ENCODE measurements at places on chromosomes 5 and 9.
A peak's percentile ranks its signal among the peaks of the same experiment; 100 is the strongest.

GRCh38 chr5:10556289-10556807 lies 7.5 kb upstream of the ANKRD33B start:
- DNase-seq: peak; percentile 72

- no peak for DNase-seq
Measured at GRCh38 chr9:136488247-136489214, 5.7 kb upstream of the SEC16A start.

GRCh38 chr5:17799521-17799920 lies 165.3 kb downstream of the TAF11L14 start:
- DNase-seq: no peak

DNA sequence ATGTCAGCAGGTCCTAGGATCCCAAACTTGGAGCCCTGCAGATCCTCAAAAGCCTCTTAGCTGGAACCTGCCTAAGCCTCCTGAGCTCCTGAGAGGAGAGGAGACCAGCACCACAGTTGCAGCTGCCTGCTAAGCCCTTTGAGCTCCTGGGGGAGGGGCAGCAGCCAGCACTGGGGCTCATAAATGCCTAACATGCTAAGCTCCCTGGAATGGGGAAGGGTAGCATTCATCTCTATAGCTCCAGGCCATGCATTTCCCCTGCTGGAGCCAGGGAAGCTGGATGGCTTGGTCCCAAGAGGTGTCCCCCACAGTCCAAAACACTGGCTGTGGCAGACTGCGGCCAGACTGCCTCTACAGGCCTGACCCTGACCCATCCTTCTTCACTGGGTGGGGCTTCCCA lies 182.7 kb downstream of the KCNN2 start:
- DNase-seq: no peak

GRCh38 chr9:106862821-106863720 lies at the start of gene ZNF462:
ZNF462 (plus strand) TSS chr9:106863166; CDS start chr9:106923384, 60,218 bp downstream.
- peak; percentile 86 for DNase-seq

GRCh38 chr5:29744618-29745017 lies 1448.9 kb upstream of the CDH6 start:
- DNase-seq: no peak

- DNase-seq: no peak
Measured at GRCh38 chr5:165242646-165243045, 1737.2 kb downstream of the MAT2B start.

DNA sequence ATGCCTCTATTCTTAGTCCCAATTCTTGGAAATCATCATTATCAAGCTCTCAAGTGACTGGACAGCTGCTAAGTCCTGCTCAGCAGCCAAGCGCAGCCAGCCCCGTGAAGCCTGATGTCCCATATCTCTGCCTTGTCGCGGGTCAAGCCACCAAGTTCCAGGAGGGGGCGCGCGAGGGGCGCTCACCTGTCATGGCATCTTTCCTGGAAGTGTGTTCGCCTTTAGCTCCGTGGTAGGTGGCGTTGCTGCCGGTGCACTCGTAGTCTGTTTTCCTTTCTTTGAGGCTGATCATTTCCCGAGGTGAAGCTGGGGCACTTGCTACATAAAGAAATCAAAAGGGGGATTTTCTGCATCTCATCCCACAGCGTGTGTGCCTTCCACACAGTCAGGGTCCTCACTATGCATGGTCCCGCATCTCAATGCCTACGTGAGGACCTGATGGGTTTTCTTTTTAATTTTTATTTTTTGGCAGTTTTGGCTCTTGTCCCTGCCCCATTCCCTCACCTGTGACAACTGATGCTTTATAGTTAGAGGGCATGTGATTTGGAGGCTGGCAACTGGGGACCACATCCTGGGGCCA lies 227.0 kb upstream of the DAP start:
- peak; percentile 10 for DNase-seq

DNA sequence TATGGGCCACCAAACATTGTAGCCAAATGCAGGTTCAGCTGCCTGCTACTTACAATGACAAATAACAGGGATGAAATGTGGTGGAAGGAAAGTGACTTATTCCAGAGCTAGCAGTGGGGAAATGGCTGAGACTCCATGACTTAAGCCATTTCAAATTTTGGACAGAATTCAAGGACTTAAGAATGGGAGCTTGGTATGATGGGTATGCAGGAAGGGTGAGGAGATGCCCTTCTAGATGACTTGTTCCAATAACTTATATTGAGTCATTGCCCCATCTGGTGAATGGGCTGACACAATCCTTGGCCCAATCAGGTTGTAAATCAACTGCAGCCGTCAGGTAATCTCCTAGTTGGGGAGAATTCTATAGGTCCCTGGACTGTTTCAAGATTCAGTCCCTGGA lies 230.7 kb upstream of the SGCD start:
- peak; percentile 78 for DNase-seq

DNA sequence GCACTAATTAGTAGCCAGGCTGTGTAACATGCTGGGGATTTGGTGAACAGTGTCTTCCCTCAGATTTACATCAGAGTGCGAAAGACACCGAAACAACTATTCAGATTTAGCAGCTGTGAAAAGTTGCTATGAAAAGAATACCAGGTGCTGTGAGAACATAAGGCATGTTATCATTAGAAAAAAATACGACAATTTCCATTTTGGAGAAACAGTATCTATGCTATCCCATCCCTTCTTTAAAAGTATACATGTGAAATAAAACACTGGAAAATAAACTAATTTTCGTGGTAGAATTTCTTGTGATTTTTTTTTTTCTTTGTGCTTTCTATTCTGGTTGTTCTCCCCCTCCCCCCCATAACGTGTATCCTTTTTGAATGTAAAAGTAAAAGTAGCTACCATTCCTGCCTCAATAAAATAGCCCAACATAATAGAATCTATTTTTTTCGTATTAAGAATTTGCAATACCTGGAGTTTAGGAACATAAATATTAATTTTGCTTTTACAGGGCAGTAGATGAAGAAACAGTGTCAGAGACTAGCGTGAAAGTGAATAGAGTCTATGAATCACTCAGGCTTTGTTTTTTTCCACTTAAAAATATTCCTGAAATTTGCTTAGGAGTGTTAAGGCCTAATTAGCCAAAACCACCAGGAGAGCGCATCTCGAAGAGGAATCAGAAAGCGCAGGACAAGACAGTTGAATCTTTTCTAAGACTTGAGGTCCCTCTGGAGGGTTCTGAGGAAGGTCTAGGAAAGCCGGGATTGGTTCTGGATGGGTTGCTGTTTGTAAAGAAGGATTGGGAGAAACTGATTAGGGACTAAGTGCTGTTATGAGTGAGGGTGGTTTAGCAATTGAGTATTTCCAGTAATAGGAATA lies 813 bp upstream of the SLU7 start:
- no peak for DNase-seq

DNA sequence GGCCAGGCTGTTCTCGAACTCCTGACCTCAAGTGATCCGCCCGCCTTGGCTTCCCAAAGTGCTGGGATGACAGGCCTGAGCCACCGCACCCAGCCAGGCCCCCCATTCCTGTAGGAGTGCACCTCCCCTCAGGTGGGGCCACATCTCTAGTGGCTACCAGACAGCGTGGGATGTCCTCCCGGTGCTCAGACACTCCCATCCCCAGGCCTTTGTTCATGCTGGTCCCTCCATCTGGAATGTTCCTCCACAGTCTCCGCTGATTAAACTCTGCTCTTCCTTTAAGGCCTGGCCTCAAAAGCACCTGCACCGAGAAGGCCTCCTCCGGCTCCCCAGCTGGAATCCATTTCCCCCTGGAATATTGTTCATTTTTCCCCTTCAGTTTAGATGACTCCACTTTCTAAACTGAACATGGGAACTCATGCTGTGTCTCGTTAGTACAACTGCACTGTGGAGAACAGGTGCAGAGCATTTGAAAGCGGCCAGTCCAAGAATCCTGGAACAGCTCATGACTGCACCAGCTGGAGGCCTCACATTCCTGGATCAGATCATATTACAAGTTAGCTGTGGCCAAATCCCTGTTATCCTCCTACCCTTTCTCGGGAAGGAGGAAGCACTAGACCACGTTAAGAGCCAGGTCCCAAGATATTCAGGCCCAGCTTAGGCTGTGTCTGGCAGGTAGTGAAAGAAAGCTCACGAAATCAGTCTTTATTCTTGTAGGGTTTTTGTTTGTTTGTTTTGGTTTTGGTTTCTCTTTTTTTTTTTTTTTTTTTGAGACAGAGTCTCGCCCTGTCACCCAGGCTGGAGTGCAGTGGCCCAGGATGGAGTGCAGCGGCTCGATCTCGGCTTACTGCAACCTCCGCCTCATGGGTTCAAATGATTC lies 10.8 kb upstream of the PRRC2B start:
- peak; percentile 89 for DNase-seq

DNA sequence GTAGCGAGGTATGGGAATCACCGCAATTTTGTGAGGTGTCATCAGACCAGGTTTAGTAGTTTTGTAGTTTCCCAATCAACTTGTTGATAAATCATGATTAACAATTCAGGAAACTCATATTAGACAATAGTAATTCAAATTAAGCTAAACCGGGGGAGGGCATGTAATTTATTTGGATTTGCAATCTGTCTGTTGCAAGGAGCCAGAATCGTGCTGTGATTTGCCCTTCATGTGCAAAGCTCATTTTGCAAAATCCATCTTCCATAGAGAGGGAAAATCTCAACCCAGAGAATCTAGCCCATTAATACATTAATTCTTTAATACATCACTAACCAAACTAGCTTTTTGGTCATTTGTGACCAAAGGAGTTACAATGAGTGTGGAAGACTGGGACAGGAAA lies 164.7 kb upstream of the TRPM3 start:
- no peak for DNase-seq

- DNase-seq: no peak
Measured at GRCh38 chr5:116905885-116906284, 331.3 kb upstream of the SEMA6A start.

- peak; percentile 73 for DNase-seq
Measured at GRCh38 chr9:21761309-21761901, 41.0 kb upstream of the MTAP start.

DNA sequence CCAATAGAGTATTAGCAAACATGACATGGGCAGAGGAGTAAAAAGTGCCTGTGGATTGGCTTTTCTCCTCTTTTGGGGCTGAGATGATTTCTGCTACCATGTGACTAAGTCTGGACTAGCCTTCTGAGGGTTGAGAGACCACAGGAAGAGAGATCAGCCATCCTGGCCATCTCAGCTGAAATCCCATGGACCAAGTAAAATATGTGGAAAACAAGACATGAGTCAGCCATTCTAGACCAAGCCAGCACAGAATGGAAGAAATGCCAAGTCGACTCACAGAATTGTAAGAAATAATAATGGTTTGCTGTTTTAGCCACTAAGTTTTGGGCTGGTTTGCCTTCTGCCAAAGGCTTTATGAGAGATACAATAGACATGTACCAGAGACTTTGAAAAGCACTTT lies 377.8 kb downstream of the CHSY3 start:
- peak; percentile 84 for DNase-seq

- no peak for DNase-seq
Measured at GRCh38 chr9:19564396-19565061, 155.7 kb downstream of the ACER2 start.

- DNase-seq: peak; percentile 84
Measured at GRCh38 chr5:1521671-1522600, 1.8 kb downstream of the LPCAT1 start.

GRCh38 chr5:82165740-82166530 lies 112.2 kb downstream of the RPS23 start:
- DNase-seq: peak; percentile 98

DNA sequence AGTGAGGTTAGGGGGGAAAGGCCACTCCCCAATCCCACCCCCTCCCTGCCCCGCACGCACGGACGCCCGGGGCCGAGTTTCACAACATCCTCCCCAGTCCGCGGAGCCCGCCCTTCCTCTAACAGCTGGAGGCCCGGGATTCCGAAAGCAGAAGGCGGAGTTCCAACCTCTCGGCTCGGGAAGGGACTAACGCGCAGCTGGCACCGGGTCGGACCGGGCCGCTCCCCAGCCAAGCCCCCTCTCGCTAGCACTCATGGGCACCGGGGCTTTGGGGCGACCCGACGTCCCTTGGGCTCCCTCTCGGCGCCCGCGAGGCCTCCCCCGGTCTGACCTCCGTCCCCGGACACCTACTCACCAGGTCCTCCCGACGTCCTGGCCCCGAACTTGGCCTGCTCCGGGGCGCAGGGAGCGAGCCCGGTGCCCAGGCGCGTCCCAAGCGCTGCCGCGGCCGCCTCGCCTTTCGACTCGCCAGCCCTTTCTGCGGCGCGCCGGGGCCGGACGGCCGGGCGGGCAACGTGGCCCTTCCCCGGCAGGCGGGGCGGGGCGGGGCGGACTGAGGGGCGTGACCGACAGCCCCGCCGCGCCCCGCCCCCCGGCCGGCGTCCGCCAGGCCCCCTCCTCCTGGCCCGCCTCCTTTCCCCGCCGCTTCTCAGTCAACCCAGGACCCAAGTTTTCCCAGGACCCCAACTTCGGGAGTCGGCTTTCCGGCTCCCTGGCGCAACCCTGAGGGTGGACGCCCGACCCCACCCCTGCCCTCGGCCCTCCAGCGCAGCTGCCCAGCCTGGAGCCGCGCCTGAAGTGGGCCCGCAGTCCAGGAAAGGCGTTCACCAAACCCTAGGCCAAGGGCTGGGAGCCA lies at the start of gene MGAT1:
TSS of gene MGAT1 (minus strand) at position 482 of the 856 bp plus-strand sequence. CDS start 9,835 bp downstream, outside the sequence.
- peak; percentile 88 for DNase-seq

DNA sequence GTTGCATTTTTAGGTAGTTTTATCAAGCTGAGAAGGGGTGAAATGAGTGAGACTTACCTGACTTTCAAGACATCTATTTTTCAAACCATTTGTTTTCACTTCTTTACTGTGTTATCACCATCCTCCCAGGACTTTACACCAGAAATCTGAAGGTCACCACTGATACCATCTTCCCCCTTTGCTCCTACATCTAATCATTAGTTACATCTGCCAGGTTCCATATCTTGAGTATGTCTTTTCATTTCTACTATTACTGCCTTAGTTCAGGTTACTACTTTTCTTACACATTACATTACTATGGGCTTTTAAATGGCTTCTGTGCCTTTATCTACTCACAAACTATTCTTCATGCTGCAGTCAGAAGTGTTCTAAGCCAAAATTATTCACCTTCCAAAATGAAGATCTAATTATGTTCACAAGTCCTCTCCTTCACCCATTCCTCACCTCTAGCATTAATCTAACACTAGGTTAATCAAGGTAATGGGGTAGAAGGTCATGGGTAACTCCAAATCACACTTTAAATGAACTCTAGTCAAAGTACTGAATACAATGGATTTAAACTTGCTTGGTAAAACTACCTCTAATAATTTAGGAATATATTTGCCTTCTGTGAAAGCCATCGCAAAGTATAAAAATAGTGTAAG lies 2.1 kb upstream of the HSDL2 start:
- no peak for DNase-seq

GRCh38 chr9:129111528-129112151 lies 425 bp downstream of the PTPA start:
- peak; percentile 68 for DNase-seq
